HT-29 (cell line): ENCODE measurements at places on chromosomes 16 and 17. TPM values are rescaled to one million over a fixed set of nuclear protein-coding genes. Genes with fewer than 3 reads are reported as not detected.

DNA sequence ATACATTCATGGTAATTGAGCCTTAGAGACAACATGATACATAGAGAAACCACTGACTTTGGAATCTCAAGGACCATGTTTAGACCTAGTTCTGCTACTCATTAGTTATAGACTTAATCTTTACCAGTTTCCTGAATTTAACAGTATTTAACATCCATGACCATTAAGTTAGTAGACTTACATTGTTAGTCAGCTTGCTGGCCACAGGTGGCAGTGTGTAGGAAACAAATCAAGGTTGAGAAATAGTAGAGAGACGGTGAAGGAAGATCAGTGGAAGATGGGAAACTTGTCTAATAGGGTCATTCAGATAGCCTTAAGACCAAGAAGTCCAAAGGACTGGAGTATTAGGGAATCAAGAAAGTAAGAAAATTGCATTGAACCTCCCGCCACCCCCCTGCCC is 31.0 kb downstream of the OMG start:
- peak; percentile 22 for DNase-seq

DNA sequence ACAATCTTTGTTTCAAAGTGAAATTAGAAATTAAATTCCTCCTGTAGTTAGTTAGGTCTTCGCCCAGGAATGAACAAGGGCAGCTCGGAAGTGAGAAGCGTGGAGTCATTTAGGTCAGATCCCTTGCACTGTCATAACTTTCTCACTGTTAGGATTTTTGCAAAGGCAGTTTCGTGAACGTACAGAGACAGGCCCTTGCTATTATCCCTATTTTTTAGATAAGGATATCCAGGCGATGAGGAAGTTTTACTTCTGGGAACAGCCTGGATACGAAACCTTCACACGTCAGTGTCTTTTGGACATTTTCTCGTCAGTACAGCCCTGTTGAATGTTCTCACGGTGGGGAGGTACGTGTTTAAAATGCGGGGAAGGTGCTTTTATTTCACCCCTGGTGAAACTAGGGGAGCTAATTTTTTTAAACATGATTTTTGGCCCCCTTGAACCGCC is 318 bp upstream of the RBL2 start:
- no peak for DNase-seq

DNA sequence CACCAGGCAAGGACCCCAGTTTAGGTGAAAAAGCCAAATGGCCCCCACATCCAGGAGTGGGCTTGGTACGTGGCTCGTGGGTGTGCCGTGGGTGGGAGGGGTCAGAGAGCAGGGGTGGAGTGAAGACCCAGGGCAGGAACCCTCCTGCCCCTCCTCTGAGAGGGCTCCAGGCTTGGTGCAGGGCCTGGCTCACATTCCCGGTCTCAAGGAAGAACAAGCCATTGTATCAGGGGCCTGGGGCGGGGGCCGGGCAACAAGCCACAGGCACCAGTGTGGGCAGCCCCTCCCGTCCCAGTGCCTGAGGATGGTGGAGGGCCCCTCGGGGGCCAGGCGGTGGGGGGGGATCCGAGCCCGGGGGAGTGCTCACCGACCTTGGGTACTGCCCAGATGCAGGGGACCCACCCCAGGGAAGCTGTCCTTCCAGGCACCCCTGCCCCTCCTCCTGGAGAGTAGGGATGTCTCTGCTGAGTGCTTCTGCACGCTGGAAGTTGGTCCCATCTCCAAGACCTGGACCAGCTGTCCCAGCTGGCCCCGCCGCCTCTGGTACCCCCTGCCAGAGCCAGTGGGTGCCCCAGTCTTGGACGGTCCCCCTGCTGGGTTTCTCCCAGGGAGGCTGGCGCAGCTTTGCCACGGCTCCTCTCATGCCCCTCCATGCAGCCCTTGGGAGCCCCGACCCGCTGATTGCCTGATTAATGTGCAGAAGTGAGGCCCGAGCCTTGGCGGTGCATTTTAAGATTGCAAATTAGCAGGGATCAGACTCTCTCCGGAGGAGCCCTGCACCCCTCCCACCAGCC is 83.7 kb downstream of the RTN4RL1 start:
- DNase-seq, result no peak

GRCh38 chr16:6027733-6028132 is 930.1 kb upstream of the EEF2KMT start:
- DNase-seq, result no peak

GRCh38 chr16:25148568-25149215 is 37.1 kb downstream of the LCMT1 start:
- DNase-seq, result no peak

GRCh38 chr17:6099492-6099891 is 29.3 kb downstream of the WSCD1 start:
- no peak for DNase-seq

- DNase-seq, result peak; percentile 72
Observed at GRCh38 chr17:74210191-74211140, 2.9 kb upstream of the TTYH2 start.

- no peak for DNase-seq
Observed at GRCh38 chr16:10744370-10745030, 858 bp downstream of the NUBP1 start.

- no peak for DNase-seq
Observed at GRCh38 chr17:69908626-69909368, 166.2 kb upstream of the KCNJ16 start.

GRCh38 chr16:16052916-16053315 is 103.5 kb downstream of the ABCC1 start:
- no peak for DNase-seq

- DNase-seq, result no peak
Observed at GRCh38 chr17:19343671-19344151, 18.8 kb downstream of the B9D1 start.

DNA sequence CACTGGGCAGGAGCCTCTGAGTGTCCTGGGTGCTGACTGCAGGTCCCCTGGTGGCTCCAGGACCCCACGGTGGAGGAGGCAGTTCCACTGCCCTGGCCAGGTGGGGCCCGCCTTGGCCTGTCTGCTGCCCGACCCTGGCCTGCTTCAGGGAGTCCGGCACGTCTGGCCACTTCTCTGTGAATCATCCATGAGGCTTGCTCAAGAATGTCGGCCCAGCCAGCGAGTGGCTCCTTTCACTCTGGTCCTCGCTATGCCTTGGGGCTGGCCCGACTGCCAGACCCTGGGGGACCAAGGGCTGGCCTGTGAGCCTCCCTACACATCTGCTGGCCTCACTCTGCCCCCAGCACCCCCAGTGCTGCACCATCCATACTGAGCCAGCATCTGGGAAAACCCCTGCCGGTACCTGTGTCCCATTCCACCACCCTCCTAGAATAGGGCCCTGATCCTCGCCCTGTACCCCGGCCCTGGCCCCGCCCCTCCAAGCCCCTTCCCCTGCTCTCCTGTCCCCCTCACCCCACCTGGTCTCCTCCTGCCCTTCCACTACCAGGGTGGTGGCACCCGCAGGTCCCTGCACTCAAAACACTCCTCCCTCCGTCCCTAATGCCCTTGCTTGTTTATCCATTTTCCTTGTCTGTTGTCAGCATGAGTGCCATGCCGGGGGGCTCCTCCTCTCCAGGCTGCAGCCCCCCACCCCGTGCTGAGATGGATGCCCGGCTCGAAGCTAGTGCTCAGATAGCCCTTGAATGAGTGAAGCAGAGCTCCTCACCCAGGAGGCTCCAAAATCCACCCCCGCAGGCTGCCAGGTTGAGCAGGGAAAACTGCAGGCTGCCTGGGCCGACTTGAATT is 35.5 kb downstream of the ADCY7 start:
- DNase-seq, result no peak

Gene DOC2A
- total RNA-seq, result 0.89 TPM in 1 of 2 replicates, not detected in the other

Gene KCNJ12
- total RNA-seq, result not detected in 2 replicates

Gene KRT14
- not detected in 2 replicates for total RNA-seq
